ENCODE measurements at places on chromosomes 4 and X. TPM values are rescaled to one million over a fixed set of nuclear protein-coding genes. Genes with fewer than 3 reads are reported as not detected.

VEGFC gene
- not detected for polyA plus RNA-seq

TSR2 gene
- polyA plus RNA-seq, result 66.9 TPM

CLDN22 gene
- not detected for polyA plus RNA-seq

UGT2A1 gene
- not detected for polyA plus RNA-seq

CNKSR2 gene
- 4.0 TPM for polyA plus RNA-seq

MAGEA10 gene
- polyA plus RNA-seq, result not detected

PRKG2 gene
- polyA plus RNA-seq, result 0.99 TPM

TMEM175 gene
- polyA plus RNA-seq, result 20.0 TPM

ZGRF1 gene
- 1.9 TPM for polyA plus RNA-seq

ARHGAP6 gene
- polyA plus RNA-seq, result 0.97 TPM

TMEM164 gene
- polyA plus RNA-seq, result 1.4 TPM

BANK1 gene
- polyA plus RNA-seq, result 599 TPM

EIF2S3 gene
- 128 TPM for polyA plus RNA-seq

NXF2 gene
- polyA plus RNA-seq, result not detected

ZXDA gene
- 5.8 TPM for polyA plus RNA-seq

MAP7D2 gene
- 0.23 TPM for polyA plus RNA-seq

NRK gene
- not detected for polyA plus RNA-seq

PNMA3 gene
- polyA plus RNA-seq, result not detected

NUDT10 gene
- 0.33 TPM for polyA plus RNA-seq

SLIT2 gene
- not detected for polyA plus RNA-seq

Data from IgD-negative memory B cell (primary cell).